ENCODE measurements at places on chromosomes 7 and 10.
A peak's percentile ranks its signal among the peaks of the same experiment; 100 is the strongest.

GRCh38 chr10:12042409-12042796, 206 bp downstream of the UPF2 start:
- DNase-seq, result peak; percentile 7

- no peak for DNase-seq
Observed at GRCh38 chr7:78924581-78924980, 528.9 kb downstream of the MAGI2 start.

- DNase-seq, result no peak
Observed at GRCh38 chr7:140061607-140061930, 1.2 kb downstream of the PARP12 start.

DNA sequence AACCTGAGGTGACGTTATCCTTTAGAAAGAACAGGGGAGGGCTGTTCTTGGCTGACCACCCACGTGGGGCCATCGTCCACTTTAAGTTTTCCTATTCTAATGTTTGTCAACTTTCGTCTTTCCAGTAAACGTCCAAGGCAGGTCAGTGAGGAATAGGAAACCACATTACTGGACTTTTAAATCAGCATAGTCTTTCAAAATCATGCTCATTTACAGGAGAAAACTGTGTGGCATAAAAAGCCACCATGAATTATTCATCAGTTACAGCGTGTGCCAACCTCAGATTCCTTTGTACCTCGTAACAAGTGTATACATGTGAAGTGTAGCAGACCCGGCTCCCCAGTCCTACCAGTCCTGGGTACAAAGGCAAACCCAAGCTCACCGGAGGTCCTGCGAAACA, 25.1 kb upstream of the ABLIM1 start:
- DNase-seq, result no peak

DNA sequence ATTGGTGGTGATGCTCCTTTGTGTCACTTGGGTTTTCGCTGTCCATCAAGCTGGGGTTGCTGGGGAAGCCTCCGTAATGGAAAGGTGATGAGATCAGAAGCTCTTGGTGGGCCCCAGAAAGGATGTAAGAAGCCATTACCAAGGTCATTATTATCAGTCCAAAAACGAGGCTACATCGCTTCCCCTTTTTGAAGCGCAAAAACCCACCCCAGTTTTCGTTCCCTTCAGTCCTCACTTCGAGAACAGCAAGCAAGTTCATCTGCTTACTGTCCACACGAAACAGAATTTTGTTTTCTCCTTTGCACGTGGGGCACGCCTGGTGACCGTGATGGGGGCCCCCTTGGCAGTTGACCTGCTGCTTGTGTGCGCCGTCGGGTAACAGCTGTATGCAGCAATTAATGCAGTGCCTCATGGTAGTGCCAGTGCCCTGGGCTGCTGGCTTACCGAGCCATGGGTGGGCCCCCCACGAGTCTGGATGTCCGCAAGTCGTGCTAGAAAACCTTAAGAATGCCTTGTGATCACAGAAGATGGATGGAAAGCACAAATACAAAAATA, 47.5 kb downstream of the CHST15 start:
- no peak for DNase-seq

- no peak for DNase-seq
Observed at GRCh38 chr7:9761224-9761623, 1212.4 kb upstream of the PHF14 start.

DNA sequence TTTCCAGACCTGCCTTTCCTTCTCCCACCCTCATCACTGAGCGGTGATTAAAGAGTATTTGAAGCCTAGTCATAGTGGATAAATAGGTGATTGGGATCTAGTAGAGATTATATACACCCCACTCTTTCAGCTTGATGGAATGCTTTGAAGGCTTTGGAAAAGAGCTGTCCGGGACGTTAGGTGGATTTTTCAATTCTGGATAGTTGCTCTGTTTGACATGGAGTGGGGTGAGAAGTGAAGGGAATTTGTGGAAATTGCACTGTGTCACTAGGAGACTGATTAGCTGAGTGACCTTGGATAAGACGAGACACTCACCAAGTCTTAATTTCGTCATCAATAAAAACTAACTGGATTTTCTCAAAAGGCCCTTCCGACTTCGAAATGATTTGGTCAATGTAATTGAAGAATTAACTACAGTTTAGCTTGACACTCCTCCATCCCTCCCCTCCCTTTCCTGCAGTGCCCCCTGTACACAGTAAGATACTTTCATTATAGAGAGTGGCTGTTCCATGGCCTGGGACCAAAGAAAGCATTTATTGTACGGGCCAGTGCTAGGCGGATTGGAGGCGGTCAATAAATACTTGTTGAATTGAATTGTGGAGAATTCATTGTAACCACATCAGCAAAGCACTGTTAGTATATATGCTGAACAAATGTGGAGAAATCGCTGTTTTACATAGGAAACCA, 962 bp downstream of the ZKSCAN1 start:
- DNase-seq, result no peak

- no peak for DNase-seq
Observed at GRCh38 chr7:142808802-142809583, 38.2 kb downstream of the PRSS2 start.

GRCh38 chr7:155457544-155458110, 302 bp upstream of the EN2 start:
- DNase-seq, result no peak
